ENCODE measurements at places on chromosomes 6 and 20. TPM values are rescaled to one million over a fixed set of nuclear protein-coding genes. Genes with fewer than 3 reads are reported as not detected.

Gene MTO1
- 47.1 TPM for total RNA-seq

Gene TNFRSF6B
- 7.1 TPM for total RNA-seq

Gene SLC22A1
- 1.3 TPM for total RNA-seq

Gene VWA7
- total RNA-seq = 0.26 TPM

Gene TP53TG5
- not detected for total RNA-seq

Gene HTR1E
- not detected for total RNA-seq

Gene HRH3
- not detected for total RNA-seq

Gene KCNB1
- total RNA-seq = not detected

Gene TGM3
- total RNA-seq = 11.8 TPM

Gene RAET1L
- total RNA-seq = 0.79 TPM

Gene EYS
- 0.26 TPM for total RNA-seq

Gene LST1
- not detected for total RNA-seq

Gene MEI4
- not detected for total RNA-seq

Gene COL12A1
- total RNA-seq = 11.3 TPM

Gene SLC22A3
- 8.6 TPM for total RNA-seq

Gene TAGAP
- under 0.01 TPM for total RNA-seq

Gene C6orf15
- total RNA-seq = 0.13 TPM

Gene NOX3
- total RNA-seq = not detected

Gene SLC17A9
- 0.53 TPM for total RNA-seq

Gene SH3BGRL2
- 15.0 TPM for total RNA-seq

Gene CDH4
- total RNA-seq = 12.1 TPM

Gene RIMS4
- not detected for total RNA-seq

Gene CYP39A1
- total RNA-seq = 17.4 TPM

Gene SRSF12
- under 0.01 TPM for total RNA-seq

Gene CAGE1
- total RNA-seq = not detected

Gene PRICKLE4
- 0.90 TPM for total RNA-seq

Gene TNNC2
- total RNA-seq = not detected

Gene GJA1
- total RNA-seq = 127 TPM

Gene GPX5
- total RNA-seq = not detected

Gene BHLHE23
- not detected for total RNA-seq

Gene TFAP2D
- total RNA-seq = not detected

Gene LAMA2
- under 0.01 TPM for total RNA-seq

Gene MUC21
- 0.53 TPM for total RNA-seq

Gene MOG
- total RNA-seq = not detected

Gene ARFGEF2
- total RNA-seq = 38.9 TPM

Gene ZNF165
- total RNA-seq = 4.7 TPM

Gene PSORS1C2
- not detected for total RNA-seq

Gene CALHM5
- not detected for total RNA-seq

Gene B3GAT2
- under 0.01 TPM for total RNA-seq

Gene SYNCRIP
- 66.6 TPM for total RNA-seq

Gene HLA-DQB2
- not detected for total RNA-seq

Gene CDC5L
- 16.8 TPM for total RNA-seq

Gene HSPA12B
- total RNA-seq = not detected

Gene CEP85L
- total RNA-seq = 7.1 TPM

Gene DHX16
- total RNA-seq = 38.4 TPM

Gene PXDC1
- total RNA-seq = 64.5 TPM

Gene RNF39
- 1.7 TPM for total RNA-seq

Gene FUCA2
- total RNA-seq = 35.3 TPM

Gene GABRR1
- total RNA-seq = not detected

Gene THEMIS
- not detected for total RNA-seq

Gene SHLD1
- 4.5 TPM for total RNA-seq
